ENCODE measurements at places on chromosomes 11 and 22.
A peak's percentile ranks its signal among the peaks of the same experiment; 100 is the strongest.

GRCh38 chr11:69825037-69825834, 6.0 kb upstream of the FGF3 start:
- DNase-seq = peak; percentile 8

GRCh38 chr22:42261296-42261695, 9.2 kb downstream of the TCF20 start:
- no peak for DNase-seq

DNA sequence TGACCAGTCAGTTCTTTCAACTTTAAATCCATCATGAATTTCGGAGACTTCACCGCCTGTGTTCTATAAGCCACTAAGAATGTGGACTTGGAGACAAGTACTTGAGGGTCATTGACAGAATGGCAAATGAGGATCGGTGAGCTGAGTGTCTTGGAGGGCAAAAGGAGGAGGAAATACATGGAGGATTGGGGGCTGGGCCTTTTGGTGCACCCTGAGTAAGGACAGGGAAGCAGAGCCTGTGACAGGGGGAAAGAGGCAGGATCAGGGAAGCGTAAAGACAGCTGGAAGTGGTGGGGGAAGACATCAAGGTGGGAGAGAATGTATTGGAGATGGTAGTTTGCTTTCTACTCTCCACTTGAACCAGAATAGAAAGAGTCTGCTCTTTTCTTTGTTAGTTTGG, 70.4 kb upstream of the MTMR2 start:
- no peak for DNase-seq

GRCh38 chr22:42621505-42622002, 6.9 kb upstream of the POLDIP3 start:
- no peak for DNase-seq

DNA sequence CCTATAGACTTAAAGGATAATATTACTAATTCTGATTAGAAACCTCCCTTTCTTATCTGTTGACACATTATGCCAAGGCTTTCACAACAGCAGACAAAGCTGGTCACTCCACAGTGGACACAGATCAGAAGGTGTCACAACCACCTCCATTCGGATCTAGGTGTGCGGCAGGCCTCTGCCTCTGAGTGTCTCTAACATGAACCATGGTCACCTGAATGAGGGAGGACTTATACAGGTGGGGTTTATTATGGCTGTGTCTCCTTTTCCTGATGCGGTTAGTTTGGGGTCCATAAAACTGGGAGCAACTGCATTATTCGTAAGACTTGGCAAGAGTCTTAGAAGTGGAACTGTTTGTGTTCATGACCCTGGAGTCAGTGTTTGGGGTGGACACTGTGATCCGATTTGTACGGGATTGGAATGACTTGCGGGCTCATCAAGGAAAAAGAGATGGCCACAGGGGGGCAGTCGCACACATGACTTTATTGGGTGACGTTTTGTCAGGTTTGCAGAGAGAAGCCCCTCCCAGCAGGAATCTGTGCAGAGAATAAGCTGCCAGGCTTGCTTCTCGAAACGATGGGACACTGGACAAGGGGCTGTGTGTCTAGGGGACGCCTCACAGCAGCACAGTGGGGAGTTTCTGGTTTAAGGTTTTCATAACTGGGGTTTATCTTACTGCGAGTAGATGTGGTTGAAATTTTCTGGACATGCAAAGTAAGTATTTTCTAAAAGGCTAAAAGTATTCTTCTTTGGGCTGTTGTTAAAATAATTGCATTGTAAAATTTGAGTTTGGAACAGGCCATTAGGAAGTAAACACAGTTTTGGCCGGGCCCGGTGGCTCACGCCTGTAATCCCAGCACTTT, 90.6 kb downstream of the GAB4 start:
- no peak for DNase-seq

- DNase-seq = no peak
Measured at GRCh38 chr11:84886344-84886743, 740.8 kb downstream of the DLG2 start.

DNA sequence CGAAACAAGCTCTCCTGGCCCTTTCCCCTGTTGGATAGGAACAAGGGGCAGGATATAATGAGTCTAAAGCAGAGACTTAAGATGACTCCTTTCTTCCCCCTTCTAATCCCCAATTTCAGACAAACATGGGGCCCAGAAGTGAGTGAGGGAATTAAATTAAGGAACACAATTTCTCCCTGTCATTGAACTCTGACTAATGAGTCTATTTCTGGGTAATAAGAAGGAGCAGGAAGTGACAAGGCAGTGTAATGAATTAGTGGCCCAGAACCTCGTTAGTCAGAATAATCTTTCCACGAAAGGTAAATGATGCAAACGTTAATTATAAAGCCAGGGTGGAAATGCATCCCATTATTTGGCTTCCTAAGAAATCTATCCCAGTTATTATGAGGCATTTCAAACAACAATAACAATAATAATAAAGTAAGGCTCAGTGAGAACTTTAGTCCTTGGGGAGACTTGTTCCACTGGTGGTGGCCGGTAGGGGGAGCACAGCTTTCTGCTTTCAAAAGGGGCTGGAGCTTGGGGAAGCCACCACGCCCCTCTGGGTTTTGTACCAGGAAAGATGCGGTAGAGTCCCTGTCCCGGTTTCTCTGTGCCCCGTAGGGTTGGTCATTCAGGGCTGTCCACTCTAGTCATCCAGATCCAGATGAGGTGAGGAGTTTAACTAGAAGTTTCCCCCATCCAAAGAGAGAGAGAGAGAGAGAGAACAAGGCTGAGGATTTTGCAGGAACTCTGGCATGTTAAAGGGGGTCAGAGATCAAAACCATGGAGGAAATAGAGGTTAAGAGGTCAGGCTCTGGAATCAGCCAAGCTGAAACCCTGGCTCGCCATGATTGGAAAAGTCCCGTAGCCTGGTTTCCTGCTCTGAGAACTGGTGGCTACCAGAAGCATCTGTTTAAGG, 298.3 kb downstream of the NTM start:
- DNase-seq = no peak

DNA sequence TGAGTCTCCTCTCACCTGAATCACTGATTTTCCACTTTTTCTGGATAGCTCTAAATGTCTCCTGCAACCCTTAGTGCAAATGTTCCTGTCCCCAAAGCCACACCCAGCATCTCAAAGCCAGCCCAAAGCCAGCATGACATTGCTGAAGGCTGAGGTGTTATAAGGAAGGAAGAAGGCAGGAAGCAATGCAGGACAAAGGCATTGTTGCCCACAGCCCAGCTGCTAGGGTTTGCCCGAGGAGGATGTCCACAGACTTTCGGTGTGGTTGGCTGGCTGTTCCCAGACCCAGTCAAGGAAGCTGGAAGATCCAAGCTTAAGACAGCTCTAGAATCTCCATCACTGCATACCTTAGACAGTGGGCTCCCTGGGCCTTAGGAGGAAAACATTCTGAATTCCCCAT, 23.5 kb downstream of the CHST1 start:
- DNase-seq = no peak

DNA sequence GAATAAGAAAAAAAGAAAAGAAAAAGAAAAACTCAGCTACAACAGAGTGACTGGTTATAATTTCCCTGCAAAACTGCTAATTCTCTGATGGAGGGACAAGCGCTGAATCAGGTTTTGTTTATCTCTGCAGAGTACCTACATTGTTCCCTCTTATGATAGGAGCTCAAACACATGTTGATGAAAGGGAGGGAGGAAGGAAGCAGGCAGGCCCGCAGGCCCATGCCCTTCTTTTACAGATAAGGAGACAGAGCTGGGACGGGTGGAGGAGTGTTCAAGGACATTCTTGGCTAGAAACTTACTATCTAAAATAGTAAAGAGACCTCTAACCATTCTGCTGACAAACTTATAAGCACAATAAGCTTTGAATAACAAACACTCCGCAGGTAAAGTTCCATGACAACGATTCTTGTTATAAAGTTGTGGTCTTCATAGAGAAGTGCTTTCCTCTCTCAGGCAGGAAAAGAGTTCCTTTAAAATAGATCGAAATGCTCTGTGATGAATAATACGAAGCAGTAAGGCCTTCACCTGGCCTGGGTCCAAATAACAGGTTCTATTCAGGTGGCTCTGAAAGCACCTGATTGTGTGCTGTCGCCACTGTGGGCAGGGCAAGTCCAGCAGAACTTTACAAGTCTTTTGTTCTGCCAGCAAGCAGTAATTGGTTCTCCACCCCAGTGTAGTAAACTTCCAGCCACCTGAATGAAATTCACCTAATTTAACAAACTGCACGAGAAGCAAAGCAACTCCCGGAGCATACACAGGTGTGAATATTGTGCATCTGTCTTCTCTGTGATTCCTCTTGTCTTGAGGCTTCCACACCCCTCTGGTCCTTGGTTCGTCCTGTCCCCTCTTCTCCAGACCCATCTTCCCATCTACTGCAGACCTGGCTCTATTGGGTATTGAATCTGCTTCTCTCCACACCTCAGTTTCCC, 15.3 kb upstream of the MICAL2 start:
- no peak for DNase-seq

DNA sequence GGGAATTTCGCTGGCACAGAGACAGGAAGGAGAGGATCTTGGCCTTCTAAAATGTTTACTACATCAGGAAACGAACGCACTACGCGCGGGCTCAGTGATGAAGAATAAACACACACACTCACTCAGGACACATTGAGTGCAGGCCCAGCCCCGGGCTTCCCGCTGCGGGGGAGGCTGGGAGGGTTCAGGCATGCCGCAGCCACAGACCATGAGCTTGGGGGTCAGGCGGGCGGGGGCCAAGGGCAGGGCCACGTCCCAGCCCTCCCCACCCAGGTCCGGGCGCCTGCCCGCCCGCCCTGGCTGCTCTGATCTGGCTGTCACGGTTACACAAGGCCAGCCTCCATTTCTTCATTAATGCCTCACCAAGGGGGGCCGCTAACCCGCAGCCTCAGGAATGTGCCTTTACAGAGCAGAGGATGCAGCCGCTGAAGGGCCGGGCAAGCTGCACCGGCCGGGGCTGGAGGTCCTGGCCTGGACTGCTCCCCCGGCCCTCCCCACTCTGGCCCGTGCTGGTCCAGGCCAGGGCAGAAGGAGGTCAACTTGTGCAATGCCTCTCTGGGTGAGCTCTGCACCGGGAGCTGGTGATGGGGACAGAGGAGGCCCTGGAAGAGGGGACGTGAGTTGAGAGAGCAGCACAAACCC, 41.7 kb downstream of the IGF2 start:
- DNase-seq = no peak

- DNase-seq = no peak
Measured at GRCh38 chr11:107623183-107623582, 32.2 kb downstream of the ELMOD1 start.

GRCh38 chr11:118790357-118791110, 430 bp downstream of the DDX6 start:
- DNase-seq = no peak

GRCh38 chr11:69361466-69361865, 67.5 kb downstream of the MYEOV start:
- DNase-seq = no peak

- DNase-seq = no peak
Measured at GRCh38 chr11:122572592-122572991, 82.9 kb upstream of the UBASH3B start.

GRCh38 chr11:74373382-74373781, 24.9 kb downstream of the PGM2L1 start:
- no peak for DNase-seq

GRCh38 chr22:36886016-36886415, 25.2 kb downstream of the NCF4 start:
- no peak for DNase-seq

DNA sequence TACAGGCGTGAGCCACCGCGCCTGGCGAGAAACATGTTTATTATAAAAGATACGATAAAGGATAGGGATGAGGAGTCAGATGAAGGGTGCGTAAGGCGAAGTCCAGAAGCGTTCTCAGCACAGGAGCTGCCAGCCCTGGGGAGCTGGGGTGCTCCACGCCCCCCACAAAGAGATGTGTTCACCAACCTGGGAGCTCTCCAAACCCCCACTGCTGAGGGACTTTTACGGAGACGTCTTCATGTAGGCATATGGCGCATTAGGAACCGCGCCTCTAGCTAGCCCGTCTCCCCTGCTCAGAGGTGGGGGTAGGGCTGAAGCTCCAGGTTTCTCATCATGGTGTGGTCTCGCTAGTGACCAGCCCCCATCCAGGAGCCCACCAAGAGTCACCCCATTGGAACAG, 8.4 kb upstream of the ZBED4 start:
- no peak for DNase-seq

All from natural killer cell treated with Interleukin-12 subunit alpha and Interleukin-12 subunit beta and Interleukin-15 and Interleukin-18, amount 100 ng/mL, for 72 hours (primary cell).